ENCODE measurements at places on chromosomes 4 and X.

GRCh38 chr4:8144359-8144758 is 14.3 kb downstream of the ABLIM2 start:
- no peak for DNase-seq

DNA sequence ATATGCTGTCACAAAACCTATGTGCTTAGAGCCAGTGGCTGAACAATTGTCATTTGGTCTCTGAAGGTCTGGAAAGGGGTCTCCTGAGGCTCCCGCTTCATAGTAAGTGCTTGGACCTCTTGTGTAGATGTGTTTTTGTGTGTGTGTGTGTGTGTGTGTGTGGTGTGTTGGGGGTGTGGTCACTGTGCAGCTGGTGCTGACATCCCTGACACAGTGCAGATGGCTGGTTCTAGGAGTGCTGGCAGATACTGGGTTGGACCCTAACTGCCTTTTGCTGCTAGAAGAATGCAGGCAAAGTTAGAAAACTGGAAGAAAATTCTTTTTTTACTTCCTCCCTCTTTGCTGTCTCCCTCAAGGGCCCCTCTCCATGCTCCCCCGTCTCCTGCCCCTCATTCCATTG is 1872.6 kb downstream of the ARAP2 start:
- DNase-seq = no peak

DNA sequence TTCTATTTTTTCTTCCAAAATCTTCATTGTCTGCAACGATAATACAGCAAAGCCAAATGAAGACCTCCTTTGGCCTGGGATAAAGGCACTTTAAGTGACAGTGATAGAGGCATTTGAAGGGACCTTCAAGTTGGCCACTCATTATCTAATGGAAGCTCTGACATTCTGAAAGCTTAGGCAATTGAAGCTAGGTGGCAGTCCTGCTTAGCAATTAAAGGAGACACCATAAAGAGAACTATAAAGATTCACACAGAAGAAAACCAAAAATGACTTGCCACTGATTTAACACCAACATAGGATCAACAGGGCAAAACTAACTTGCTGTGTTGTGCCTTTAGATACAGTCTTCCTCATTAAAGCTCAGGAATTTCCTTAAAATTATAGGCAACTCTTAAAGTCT is 103.3 kb upstream of the TSPAN7 start:
- no peak for DNase-seq

GRCh38 chrX:145002771-145003170 is 244.5 kb upstream of the SPANXN1 start:
- DNase-seq = no peak

- no peak for DNase-seq
Observed at GRCh38 chrX:56800801-56801200, 71.8 kb downstream of the NBDY start.

All from thoracic aorta (tissue), 2 donors.